ENCODE measurements at places on chromosomes 1 and 21.
A peak's percentile ranks its signal among the peaks of the same experiment; 100 is the strongest.

DNA sequence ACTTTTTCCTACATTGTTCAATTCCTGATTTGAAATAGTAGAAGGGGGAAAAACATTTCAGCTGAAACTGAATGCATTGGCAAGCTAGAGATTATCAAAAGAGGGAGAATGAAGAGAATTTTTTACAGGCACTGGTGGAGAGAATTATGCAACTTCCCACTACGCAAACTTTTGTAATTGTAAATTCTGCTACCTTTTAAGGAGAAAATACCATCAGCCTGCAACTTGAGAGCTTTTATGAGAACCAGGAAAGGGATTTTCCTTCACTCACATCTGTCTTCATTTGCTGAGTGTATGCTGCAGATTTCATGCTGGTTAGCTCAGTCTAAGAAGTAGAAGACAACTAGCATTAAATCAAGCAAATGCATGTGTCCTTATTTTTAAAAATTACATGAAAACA is 43.7 kb downstream of the ADAMTS1 start:
- no peak for DNase-seq

- no peak for DNase-seq
Measured at GRCh38 chr1:31382379-31382989, 9.6 kb upstream of the FABP3 start.

DNA sequence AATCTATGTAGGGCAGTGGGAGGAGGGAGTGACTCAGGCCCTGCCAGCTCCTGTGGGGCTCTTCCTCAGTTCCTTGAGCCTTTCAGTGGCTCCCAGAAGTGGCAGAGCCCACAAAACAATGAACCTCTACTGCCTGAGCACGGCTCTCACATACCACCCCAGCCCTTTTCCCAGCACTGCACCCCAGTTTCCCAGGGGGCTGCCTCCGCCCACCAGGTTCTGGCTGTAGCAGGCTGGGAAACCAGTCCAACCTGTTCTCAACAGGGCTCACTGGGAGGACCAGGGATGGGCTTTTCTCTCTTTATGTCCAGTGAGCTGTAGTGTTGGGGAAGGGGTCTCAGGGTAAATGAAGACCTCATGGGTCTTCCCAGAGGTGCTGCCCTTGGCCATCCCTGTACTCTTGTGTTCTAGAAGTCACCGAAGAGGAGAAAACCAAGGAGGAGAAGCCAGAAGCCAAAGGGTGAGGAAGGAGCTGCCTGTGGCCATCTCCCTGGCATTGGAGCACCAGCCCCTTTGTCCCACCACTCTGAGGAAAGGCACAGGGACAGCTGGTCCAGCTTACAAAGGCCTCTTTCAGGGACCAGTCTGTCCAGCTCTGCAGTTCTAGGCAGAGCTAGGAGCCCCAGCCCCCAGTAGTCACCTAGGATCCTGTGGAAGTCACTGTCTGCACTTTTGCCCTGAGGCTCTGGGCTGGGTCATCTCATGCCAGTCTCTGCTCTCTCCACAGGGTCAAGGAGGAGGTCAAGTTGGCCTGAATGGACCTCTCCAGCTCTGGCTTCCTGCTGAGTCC is 3.5 kb downstream of the MARCKSL1 start:
- peak; percentile 26 for DNase-seq

GRCh38 chr1:23402286-23403037 is 22.1 kb downstream of the TCEA3 start:
- DNase-seq, result no peak

DNA sequence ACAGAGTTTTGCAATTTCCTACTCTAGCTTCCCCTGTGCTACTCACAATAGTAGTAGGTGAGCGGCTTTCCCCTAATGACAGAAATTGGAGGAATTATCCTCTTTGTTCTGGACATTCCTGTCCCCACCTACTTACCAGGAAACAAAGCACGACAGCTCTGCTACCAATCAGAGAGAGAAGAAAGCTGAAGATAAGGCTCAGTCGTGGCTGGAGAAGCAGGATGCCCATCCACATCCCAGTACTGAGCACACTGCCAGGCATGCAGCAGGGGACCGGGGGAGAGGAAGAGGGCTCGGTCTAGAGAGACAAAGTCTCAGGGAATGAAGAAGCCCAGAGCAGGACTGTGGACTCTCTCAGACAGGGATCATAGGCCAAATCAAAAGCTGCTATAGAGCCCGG is 134.1 kb upstream of the KRTAP19-8 start:
- DNase-seq, result no peak

DNA sequence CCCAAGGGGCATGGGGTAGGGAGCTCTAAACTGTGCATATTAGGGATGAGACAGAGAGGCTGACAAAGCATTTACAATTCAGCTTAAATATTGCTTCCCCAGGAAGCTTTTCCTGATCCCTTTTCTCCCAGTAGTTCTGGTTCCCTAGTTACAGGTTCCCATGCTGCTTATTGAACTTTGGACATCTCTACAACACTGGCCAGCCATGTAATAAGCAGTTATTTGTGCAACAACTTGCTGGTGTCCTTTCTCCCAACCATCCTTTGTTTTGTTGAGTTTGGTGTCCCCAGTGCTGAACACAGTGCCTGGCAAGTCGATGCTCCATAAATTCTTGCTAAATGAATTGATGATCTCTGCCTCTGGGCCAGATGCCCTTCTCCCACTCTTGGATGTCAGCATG is 80.6 kb downstream of the PLXNA2 start:
- DNase-seq, result no peak

DNA sequence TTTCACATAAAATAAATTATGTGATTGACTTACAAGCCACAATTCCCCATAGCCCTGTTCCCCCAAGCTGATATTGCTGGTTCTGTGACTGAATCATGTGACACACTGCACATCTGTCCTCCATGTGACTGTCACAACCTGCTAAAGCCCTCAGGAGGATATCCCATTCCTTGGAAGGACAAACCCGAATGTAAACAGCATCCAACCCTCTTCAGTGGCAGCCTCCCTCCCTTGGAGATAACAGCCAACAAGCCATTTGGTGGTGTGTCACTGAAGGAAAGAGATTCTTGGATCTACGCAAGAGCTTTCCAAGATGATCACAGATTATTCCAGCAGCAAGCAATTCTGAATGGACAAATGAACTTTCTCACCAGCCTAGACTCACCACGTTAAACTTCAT is 153.9 kb upstream of the TIAM1 start:
- no peak for DNase-seq

DNA sequence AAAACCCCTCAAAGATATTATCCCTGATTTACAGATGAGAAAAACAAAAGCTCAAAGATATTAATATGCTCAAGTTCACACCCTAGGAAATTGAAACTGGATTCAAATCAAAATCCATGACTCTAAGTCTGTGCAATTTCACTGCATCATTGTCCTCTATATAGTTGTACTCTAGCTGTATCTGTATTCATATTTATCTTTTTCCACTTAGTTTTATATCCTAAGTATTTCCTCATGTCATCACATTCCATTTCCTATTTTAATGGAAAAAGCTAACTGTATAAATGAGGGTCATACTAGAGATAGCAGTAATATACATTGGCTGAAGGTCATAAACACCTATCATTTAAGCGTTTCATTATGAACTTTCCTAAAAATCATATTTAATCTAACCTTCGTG is 42.2 kb upstream of the RALGPS2 start:
- DNase-seq, result no peak

DNA sequence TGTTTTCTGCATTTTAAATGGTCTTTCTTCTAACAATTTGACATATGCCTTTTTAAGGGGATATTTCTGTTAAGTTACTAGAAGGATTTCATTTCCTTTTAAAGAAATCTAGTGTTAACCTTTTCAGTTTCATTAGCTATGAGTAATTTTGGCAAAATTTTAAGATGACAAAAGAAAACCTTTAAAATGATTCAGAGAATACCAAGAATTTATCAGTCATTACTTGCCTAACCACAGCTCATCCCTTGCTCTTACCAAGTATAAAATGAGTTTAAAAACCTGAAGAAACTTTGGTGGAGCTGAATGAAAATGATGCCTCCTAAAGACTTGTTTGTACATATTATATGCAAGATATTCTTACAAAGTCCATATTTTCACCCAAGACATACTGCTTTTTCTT is 101.7 kb downstream of the NEK7 start:
- no peak for DNase-seq

- no peak for DNase-seq
Measured at GRCh38 chr1:230170153-230170547, 103.1 kb downstream of the GALNT2 start.

- no peak for DNase-seq
Measured at GRCh38 chr1:7404046-7404742, 366.9 kb upstream of the VAMP3 start.

DNA sequence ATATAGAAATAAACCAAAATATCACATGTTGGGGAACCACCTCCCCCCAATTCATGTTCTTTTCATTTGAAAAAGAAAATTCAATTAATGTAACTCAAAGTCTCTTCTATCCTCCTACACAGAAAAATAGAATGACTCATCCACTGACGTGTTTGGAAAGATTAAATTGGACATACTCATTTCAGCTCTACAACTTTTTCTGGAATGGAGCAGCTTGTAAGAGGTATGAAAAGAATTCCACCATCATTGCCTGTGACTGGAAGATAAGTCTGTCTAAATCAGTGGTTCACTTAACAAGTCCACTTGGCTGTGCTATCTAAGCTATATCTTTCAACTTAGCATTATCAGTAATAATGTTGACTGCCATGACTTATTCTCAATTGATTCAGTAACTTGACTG is 702.3 kb downstream of the BRINP3 start:
- DNase-seq, result no peak

GRCh38 chr1:90835661-90836344 is 118.7 kb upstream of the BARHL2 start:
- no peak for DNase-seq

DNA sequence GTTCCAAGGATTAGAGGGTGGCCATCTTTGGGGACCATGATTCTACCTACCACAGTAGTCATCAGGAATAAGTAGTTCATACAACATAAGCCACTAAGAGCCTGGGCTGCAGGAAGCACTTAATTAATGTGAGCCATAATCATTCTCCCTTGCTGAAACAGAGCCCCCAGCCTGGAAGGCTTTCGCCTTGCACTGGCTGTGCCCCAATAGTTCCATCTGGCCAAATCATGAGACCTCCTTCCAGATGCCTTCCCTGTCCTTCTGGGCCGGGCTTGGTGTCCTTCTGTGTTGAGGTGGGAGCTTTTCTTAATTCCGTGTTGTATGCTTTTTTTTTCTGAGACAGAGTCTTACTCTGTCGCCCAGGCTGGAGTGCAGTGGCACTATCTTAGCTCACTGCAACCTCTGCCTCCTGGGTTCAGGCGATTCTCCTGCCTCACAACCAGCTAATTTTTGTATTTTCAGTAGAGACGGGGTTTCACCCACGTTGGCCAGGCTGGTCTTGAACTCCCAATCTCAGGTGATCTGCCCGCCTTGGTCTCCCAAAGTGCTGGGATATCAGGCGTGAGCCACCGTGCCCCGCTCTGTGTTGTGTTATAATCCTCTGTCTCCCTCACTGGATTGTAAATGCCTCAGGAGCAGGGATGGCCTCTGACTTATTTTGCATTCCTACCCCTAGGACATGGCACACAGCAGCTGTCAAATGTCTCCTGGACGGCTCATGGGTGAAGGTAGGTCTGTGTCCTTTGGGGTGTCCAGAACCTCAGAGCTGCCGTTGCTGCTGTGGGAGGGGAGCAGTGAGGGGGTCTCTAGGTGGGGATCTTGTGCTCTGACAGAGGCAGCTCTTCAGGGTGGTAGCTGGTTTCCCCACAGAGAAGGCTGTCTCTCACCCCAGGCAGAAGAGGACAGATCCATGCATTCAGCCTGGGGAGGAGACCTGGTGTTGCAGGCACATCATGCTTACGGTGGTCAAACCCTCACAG is 10.1 kb downstream of the GNG4 start:
- no peak for DNase-seq

GRCh38 chr1:62082456-62083363 is 111.9 kb upstream of the L1TD1 start:
- no peak for DNase-seq

- no peak for DNase-seq
Measured at GRCh38 chr1:231768416-231768815, 141.8 kb downstream of the DISC1 start.

DNA sequence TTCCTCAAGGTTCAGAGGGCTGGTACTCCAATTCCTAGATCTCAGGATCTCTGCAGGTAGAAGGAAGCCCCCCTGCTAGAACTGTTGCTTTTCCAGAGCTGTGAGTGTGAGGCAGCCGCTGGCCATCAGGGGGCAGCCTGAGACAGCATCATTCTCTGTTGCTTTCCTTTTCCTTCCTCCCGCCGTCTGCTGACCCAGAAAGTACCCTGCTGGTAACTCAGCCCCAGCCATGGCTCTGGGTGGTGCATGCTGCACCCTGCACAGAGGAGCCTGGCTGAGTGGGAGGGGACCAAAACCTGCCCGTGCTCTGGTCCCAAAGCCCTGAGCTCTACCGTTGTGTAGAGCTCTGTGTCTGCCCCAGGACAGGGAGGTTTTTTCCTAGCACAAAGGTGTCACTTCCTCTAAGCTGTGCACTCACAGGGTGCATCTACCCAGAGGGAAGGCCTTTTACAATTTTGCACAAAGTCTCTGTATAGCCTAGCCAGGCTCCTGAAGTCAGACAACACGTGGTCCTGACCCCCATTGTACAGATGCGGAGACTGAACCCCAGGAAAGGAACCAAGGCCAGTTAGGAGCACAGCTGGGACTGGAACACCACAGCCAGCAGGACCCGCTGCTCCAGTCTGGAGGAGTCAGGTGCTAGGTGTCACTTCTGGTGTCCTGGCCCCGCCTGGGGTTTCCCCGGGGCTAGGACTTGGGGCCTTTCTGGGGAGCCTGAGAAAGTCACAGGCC is 5.6 kb upstream of the FAM131C start:
- DNase-seq, result peak; percentile 19

DNA sequence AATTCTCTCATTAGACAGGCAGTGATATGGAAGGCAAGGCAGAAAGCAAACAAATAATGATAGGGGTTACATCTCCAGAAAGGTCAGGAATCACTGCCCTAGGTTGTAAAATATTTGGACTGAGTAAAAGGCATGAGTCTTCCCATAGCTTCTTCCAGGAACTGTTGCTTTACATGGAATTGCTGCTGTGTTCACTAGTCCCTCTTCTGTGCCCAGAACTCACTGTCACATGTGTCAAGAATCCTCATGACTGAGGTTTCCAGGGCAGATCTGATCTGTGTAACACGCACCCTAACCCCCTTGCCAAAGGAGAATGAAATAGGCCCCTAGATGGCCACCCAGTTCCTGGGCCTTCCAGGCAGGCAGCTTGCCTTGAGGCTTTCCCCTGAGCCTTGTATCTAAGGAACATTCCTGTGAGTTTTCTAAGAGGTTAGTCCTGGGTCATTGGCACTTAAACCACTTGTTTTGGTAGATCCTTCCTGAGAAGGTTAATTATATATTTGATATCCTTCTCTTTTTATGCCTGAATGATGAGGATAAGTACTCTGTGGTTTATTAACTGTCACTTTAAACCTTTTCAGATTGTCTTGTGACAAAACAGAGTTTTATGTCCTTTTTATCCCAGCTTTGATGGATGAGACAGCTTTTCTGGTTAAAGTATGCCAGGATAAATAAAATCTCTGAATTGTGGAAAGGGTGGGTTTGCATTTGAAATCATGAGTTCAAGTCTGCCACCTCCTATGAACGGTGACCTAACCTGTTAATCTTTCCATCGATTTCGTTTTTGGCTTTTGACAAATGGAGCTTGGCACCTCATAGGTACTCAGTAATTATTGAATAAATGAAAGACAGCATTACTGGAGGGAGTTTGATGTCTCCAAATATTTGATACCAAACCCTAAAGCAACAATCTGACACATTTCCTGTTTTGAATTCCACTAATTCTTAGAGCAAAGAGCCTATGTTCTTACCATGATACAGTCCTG is 163.3 kb downstream of the DHRS3 start:
- no peak for DNase-seq
